ENCODE measurements at places on chromosomes 2 and 18. TPM values are rescaled to one million over a fixed set of nuclear protein-coding genes. Genes with fewer than 3 reads are reported as not detected.

Gene NEURL3
- 0.21 TPM for polyA plus RNA-seq

Gene MC2R
- not detected for polyA plus RNA-seq

GRCh38 chr18:58087928-58088690 lies 44.1 kb downstream of the NEDD4L start:
- DNase-seq, result peak; percentile 36

DNA sequence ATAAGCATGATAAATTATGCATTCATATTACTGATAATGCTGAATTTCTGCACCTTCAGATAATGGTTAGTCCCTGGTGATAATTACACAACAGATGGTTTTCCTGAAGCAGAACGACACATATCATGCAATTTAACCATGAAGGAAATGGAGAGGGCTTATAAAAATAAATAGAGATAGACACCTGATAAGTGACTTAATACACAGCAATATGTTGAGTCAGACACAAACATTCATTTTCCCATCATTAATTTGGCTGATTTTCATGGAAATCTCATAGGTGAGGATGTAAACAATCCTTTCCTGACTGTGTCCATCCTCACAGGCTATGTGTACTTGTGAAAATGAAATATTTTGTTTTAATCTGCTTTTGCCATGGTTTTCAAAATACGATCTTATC lies 36.9 kb upstream of the DSEL start:
- DNase-seq, result no peak

- no peak for DNase-seq
These were observed 85.9 kb downstream of the GLI2 start for GRCh38 chr2:120821446-120822160.

Data from GM23338 (cell line).